ENCODE measurements at places on chromosomes 2 and 18.
A peak's percentile ranks its signal among the peaks of the same experiment; 100 is the strongest.

DNA sequence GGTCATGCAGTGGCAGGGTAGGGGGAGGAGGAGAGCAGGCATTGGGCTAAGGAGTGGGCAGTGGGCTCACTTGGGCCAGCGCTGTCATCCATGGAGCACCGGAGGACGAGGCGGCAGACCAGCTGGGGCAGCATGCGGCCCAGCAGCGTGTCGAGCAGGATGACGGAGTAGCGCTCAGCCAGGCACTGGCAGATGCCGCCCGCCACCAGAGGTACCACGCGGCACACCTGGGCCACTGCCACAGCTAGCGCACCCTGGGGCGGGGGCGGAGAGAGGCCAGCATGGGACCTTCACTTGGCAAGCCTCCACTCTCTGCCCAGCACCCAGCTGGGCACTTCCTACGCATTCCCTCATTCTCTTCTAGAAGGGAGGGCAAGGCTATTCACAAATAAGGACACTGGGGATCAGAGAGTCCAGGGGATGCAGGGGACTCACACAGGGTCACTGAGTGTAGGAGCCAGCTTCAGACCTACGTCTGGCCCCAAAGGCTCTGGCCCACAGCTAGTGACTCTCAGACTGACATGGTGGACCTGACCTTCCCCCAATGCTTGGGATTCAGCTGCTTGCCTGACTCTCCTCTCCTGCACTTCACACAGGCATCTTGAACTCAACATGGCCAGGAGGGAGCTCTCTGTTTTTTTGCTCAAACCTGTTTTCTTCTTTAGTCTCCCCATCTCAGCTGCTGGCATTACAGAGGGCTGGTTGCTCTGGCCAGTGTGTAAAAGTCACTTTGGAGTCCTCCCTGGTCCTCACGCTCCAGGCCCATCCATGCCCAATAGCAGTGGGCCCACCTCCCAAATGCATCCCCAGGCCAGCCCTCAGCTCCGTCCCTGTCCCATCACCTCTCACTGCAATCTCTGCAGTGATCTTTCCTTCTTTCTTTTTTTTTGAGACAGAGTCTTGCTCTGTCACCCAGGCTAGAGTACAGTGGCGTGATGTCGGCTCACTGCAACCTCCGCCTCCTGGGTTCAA lies 4.1 kb downstream of the SFTPB start:
- no peak for ATAC-seq

- ATAC-seq: no peak
Measured at GRCh38 chr18:23539296-23539695, 36.0 kb downstream of the RMC1 start.

- no peak for ATAC-seq
Measured at GRCh38 chr18:2681993-2682603, 26.6 kb downstream of the SMCHD1 start.

DNA sequence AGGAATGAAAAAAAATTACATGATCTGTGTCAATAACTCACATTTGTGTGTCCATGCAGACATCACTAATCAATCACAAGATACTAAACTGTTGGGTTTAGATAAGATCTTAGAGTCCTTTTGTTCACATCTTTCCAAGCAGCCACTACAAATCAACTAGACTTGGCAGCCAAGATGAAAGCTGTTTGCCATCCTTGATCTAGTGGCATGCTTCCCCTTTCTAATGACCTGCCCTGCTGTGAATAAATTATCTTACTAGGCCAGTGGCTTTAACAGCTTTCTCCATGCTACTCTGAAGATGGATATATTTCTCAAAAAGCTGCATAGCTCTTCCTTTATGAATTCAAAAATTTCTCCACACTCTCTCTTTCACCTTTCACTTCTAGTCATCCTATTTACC lies 1338.0 kb upstream of the ACVR2A start:
- no peak for ATAC-seq

DNA sequence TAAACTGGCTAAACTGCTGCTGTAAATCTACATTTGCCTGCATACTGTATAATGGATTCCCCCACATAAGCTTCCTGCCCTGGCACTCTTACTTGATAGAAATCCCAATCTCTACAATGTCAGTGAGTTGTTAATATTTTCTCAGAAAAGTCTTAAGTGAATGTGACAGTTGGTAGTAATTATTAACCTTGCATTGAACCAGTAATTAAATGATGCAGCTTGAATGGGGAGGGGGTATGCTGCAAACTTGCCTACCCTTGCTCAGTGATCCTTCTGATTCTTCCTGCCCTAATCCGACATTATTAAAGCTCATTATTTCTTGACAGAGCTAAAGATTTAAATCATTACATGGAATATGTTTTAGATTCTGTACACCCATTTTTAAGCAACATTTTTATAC lies 119.0 kb upstream of the CDH7 start:
- no peak for ATAC-seq

DNA sequence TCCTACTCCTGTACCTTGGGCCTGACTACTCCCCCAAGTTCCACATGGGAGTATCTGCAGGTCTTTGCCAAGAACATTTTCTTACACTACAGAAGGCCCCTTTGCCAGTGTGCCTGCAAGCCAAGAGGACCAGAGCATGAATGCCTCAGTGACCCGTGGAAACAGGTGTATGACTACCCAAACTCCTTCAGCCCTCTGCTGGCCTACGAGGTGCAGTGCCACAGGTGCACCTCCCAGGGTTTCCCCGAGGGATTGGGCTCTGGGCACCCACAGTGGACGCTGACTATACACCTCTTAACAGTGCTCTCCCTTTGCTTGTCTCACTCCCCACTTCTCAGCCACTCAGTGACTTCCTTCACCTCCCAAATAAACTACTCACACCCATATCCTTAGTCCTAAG lies 91.4 kb downstream of the COL6A3 start:
- peak; percentile 61 for ATAC-seq

DNA sequence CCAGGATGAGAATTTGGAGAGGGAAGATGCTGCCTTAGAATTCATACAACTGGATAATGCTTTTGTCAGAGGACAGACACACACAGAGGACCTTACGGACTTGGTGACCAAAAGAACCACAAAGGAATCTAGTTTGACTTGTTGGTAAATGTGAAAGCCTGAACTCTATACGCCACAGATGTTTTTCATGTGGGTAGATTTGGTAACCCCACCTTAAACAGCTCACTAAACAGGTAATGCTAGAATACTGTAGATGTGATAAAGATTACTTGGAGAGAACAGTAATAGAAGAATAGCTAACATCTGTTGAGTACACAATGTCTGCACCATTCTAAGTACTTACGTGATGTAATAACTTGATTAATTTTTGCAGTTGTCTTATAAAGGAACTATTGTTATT lies 24.1 kb downstream of the ANXA4 start:
- no peak for ATAC-seq

- no peak for ATAC-seq
Measured at GRCh38 chr2:39648580-39648979, 17.1 kb upstream of the TMEM178A start.

DNA sequence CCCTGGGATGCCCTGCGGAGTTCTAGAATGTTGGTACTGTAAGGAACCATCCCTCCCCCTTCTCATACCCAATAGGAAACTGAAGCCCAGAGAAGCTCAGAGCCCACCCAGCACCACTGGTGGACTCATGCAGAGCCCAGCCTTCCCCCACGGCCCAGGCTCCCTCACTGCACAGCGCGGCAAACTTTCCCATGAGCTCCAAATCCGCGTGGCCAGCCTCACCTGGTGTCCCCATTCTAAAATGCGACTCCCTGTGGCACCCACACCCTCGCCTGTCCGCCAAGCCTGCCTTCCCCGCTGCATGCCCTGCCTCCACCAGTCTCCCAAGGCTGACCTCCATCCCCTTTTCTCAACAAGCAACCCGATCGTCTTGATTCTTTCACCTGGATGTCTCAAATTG lies 51.1 kb downstream of the PTGR3 start:
- ATAC-seq: no peak

- no peak for ATAC-seq
Measured at GRCh38 chr2:148725564-148725963, 81.0 kb downstream of the EPC2 start.

GRCh38 chr18:27608742-27609141 lies 423.6 kb upstream of the CHST9 start:
- ATAC-seq: no peak

- ATAC-seq: peak; percentile 65
Measured at GRCh38 chr2:166106431-166107015, 21.3 kb downstream of the SCN1A start.

- ATAC-seq: no peak
Measured at GRCh38 chr18:47893047-47893446, 37.4 kb downstream of the SMAD2 start.

DNA sequence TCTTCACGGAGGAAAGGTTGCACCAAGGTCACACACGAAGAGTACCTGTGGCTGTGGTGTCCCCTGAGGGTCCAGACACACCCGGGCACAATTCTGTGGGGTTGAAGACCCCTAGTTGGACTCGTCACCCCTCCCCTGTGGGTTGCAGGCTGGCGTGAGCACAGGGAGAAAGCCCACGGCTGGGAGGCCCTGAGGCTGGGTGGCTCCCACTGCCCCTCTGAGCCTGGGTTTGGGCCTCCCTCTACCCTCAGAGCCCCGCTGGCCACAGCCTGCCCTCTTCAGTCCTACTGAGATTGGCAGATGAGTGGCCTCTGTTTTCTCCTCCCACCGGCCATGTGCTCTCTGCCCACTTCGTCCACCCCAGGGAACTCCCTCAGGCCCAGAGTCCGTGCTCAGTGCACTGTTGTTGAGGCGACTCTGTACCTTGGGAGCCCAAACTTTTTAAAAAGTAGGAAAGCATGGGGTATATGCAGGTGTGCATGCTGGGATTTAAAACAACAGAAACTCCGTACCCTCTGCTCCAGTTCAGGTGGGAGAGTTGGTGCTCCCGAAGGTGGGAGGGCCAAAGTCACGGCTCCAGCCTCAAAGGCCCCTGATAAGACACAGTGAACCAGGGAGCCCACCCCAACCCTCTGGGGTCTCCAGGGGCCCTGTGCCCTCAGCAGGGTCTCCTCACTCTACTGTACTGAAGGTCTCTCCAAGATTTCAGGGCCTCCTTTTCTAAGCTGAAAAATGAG lies 19.1 kb downstream of the RAMP1 start:
- ATAC-seq: no peak

DNA sequence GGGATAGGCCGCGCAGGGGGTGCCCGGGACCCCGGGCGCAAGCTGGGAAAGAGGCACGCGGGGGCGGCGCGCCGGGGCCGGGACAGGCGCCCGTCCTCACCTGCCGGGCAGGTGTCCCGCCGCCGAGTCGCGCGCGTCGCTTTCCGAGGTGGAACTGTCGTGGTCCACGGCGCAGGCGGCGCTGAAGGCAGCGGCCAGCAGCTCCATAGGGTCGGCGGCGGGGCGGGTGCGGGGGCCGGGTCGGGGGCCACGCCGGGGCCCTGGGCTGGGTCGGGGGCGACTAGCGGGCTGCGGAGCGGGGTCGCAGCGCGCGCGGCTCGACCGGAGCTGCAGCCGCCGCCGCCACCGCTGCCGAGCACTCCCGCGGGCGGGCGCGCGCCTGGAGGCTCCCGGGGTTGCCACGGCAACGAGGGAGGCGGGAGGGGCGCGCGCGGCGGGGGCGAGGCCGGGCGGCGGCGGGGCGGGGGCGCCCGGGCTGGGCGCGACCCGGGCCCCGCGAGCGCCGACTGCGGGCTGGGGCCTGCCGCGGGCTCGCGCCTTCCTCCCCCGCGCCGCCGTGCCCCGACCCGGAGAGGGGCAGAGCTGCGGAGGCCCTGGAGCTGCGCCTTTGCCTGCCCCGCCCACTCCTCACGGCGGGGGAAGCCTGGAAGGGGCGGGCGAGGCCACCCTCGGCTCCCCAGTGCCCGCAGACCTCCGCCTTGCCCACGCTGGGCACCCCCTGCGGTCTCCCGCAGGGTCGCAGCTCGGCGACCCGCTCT lies 57.9 kb downstream of the SNORC start:
- peak; percentile 23 for ATAC-seq

GRCh38 chr2:200763422-200763821 lies 48.3 kb upstream of the BZW1 start:
- no peak for ATAC-seq

- ATAC-seq: no peak
Measured at GRCh38 chr18:48680339-48681250, 141.8 kb downstream of the CTIF start.

- ATAC-seq: no peak
Measured at GRCh38 chr2:96838345-96839292, 5.2 kb downstream of the ANKRD23 start.

DNA sequence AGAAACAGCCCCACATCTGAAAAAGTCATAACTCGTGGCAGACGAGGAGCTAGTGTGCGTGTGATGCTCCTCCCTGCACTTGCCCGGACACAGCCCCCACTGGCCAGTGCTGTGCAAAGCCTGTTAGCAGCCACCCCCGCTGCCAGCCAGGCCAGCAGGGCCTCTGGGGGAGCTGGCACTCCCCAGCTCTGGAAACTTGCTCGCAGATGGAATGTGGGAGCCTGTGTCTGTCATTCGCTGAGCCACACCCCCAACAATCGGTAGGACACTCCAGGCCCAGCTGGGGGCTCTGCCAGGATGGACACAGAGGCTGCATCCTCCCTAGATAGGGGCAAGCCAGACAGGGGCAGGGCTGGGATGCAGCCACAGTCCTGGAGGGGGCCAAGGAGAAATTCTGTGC lies 62.4 kb upstream of the ATG16L1 start:
- no peak for ATAC-seq
